Activated gamma-delta T cell treated with anti-CD3 and anti-CD28 coated beads, Interleukin-2, amount 50 U/mL, for 16 hours (primary cell): ENCODE measurements at places on chromosomes 4 and X.
A peak's percentile ranks its signal among the peaks of the same experiment; 100 is the strongest.

DNA sequence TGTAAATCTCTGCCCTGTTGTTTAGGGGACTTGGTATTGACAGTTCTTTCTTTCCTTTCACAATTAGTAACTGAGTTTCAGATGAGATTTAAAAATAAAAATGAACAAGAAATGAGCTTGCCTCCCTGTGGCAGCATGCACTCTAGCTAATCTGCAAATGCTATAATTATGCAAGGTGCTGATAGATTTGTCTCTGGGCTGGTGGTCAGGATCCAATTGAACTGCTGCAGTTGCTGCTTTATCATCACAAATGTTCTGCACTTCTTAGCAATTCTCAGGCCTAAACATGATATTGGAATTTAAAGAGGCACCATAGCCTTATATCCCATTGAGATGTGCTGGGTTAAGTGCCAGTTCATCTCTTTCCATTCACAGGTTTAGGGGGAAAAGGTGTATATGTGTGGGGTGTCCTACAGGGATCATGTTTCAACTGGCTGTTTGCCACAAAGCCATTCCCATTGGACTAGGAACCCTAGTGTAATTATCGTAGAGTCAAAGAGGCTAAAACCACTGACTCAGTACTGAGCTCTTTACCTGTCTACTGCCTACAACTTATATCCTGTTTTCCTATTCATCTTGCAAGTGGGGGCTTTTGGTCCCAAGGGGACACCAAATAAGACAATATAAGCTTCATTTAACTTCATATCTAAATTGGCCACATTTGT lies 260.3 kb upstream of the TEX13A start:
- DNase-seq: no peak

GRCh38 chrX:12798601-12799000 lies 7.4 kb downstream of the PRPS2 start:
- no peak for DNase-seq

DNA sequence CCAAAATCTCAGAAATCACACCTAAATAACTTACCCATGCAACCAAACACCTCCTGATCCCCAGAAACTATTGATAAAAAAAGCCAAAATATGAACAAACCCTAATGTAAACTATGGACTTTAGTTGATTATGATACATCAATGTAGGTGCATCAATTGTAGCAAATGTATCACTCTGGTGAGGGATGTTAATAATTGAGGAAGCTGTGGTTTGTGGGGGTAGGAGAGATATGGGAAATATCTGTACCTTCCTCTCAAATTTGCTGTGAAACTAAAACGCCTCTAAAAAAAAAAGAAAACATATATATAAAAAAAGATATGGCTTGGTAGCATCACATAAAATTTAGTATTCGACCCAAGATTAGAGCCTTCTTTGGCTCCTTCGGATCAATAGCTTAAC lies 144.3 kb upstream of the CPEB2 start:
- no peak for DNase-seq

DNA sequence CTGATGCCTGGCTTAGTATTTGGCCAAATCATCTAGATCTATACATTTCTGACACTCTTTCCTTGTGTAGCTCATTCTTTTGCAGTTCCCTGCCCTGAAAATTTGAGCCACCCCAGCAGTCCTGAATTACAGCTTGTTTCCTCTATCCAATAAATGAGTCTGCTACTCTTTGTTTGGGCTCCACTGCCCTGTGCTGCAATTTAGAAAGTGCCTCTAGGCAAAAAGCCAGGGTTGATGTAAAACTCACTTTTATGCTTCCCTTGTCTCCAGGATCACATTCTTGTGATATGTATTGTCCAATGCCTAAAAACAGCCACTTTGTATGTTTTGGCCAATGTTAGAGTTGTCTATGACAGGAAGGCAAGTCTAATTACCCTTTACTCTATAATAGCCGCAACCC lies 101.7 kb upstream of the MAP3K15 start:
- no peak for DNase-seq

GRCh38 chr4:138650929-138651448 lies 364.6 kb upstream of the NOCT start:
- no peak for DNase-seq

DNA sequence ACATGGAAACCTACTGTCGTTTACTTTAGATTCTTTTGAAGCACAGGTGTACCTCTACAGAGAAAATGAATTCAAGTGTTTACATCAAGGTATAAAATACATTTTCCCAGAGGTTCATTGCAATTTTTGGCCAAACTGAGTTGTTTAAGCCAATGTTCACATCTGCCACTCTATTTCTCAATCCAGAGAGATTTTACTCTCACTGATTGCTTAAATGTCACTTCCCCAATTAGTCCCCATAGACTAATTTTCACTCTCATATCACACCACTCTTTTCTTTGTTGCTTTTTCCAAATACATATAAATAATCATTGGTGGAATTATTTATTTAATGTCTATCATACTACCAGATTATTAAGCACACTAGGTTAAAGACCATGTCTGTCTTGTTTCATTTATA lies 271.8 kb downstream of the PPP3CA start:
- DNase-seq: no peak

GRCh38 chr4:153159016-153159415 lies 45.2 kb upstream of the TRIM2 start:
- no peak for DNase-seq

- DNase-seq: no peak
These were observed 646.6 kb downstream of the ANKRD50 start for GRCh38 chr4:124065936-124066335.

- DNase-seq: no peak
These were observed 45.3 kb downstream of the MMRN1 start for GRCh38 chr4:89939994-89940393.

DNA sequence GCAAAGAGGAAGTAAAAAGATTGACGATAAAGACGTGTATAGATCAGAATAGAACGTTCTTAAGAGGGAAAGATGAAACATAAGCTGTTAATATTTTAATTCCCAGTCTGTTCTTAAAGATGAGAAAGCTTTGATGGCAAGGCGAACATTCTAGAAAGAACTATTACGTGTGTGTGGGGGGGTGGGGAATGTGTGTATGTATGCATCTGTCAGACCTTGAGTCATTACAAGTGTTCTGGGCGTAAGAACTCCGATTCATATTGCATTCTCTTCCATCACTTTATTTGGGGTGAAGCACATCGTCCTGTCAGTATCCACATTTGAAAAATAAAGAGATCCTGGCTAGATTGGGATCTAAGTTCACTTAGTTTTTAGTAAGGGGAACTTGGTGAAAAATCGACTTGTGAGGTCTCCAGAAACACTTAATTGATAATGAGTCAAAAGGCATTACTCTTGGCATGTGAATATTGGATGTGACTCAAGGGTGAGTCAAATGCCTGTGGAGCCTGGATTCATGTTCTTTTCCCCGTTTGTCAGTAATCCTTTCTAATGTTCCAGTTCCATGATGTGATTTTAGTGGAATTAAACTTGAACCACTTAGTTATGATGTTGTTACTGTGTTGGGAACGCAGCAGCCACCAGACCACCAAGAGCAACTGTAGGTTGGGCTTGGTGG lies 3.1 kb downstream of the SMS start:
- DNase-seq: no peak

DNA sequence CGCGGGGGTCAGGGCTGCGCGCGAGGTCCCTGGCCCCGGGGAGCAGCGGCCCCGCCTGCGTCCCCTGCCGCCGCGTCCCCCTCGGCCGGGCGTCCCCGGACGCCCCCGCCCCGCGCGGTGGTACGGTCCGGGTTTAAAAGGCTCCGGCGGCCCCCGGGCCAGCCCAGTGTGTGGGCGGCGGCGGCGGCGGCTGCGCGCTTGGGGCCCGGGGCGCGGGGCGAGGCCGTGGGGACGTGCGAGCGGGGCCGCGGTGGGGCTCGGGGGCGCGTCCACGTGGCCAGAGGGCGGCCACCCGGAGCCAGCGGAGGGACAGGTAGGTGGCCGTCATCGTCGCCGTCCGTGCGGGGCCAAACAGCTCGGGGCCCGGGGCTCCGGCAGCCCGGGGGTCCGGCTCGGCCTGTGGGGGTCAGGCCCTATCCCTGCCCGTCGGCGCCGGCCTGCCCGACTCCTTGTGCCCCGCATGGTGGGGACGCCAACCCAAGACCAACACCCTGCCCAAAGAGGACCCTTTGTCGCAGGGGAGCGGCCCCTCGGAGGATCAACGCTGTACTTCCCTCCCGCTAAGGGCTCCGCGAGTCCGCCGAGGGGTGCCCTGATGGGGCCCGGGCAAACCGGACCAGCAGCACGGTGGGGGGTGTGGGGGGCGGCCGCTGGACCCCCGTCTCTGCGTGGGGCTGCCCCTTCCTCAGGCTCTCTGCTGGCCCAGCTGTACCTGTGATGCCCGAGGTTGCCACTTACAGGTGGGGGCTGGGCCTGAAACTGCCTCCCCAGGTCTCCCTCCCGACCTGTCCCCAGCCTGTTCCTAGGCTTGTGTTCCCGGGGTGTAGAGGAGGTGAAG lies at the start of gene PLXNA3:
Gene PLXNA3 (plus strand): TSS at position 166 of the 838 bp plus-strand sequence. CDS start 1,903 bp downstream, outside the sequence.
- DNase-seq: peak; percentile 43
